ENCODE measurements at places on chromosomes 16 and 17.

- no peak for DNase-seq
Observed at GRCh38 chr17:66687570-66688284, 147.2 kb upstream of the CACNG5 start.

- no peak for DNase-seq
Observed at GRCh38 chr17:28426081-28426519, 20.1 kb upstream of the SLC46A1 start.

DNA sequence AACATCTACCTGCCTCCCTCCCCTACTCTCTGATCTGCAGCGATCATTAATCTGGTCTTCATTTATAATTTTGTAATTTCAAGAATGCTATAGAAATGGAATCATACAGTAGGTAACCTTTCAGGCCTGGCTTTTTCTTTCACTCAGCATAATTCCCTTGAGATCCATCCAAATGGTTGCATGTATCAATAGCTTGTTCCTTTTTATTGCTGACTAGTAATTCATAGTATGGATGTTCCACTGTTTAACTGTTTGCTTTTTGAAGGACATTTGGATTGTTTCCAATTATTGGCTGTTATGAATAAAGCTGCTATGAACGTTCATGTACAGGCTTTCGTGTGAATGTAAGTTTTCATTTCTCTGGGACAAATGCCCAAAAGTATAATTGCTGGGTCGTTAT, 125.2 kb downstream of the USP31 start:
- DNase-seq = no peak

- no peak for DNase-seq
Observed at GRCh38 chr16:79090966-79091365, 509.6 kb downstream of the MAF start.

GRCh38 chr17:44900894-44901293, 1.6 kb upstream of the EFTUD2 start:
- DNase-seq = no peak

DNA sequence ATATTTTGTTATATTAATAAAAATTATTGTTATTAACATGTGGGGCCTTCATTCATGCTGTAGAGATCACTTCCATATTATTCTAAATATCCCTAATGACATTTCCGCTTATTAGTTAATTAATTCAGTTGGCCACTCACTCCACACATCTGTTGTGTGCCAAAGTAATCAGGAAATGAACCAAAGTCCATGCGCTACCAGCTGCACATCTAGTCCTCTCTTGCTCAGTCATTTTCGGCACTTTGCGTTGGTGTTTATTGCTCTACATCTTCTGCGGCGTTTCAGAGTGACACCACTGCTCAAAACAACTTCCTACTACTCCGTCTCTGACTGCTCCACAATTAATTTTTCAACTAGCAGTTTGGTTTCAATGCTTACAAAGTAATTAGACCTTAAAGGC, 101.4 kb upstream of the ZFHX3 start:
- DNase-seq = no peak

DNA sequence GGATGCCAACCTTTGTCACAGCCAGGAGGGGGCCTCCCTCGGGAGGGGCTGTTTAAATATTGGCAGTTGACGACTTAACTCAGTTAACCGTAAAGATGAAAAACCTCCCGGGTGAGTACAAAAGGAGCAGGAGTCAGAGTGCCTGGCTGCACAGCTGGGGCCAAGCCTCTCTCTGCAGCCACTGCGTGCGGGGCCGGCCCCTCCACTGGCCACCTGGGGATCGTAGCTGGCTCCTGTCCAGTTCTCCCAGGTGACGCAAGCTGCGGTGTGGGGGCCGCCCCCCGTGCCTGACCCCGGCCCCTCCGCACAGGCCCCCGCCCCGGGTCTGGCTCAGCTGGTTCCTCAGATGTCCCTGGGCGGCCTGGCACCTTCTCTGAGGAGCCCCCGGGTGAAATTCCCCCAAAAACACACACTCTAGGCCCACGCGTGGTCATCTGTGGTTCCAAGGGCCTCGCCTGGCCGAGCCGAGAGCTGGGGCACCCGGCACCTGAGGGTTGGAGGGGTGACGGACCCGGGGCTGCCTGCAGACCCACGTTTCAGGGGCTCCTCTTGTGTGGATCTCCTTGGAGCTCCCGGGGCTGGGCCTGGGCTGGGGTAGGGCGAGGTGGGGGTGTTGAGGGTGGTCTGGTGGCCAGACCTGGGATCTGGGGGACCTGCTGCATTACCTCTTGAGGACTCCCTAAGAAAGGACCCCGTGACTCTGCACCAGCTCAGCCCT, 7.4 kb upstream of the CACNA1H start:
- no peak for DNase-seq

DNA sequence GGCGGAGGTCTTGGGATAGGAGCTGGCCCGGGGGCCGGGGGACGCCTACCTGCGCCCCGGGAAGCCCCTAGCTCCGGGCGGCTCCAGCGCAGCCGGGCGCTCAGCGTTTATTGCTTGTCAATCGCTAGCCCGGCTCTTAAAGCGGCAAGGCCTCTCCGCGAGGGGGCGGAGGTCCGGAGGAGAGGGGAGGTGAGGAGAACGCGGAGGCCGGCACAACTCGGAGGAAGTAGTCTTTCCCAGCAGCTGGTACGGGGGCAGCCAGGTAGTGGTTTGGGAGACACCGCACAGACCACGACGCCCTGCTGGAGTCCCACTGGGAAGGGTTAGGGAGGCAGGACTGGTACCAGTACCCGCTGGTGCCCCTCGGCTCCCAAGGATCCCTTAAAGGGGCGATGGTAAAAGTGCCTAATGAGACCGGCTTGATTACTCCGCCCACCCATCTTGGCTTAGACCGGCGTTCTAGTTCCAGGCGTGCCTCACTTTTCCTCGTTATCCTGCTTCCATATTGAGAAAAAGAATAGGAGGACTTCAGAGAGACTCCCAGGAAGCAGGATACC, at the start of gene MPP2:
Gene MPP2, minus strand, starts transcription at position 112 of the 557 bp plus-strand sequence. CDS start 3,076 bp downstream, outside the sequence.
- DNase-seq = peak; percentile 27

- no peak for DNase-seq
Observed at GRCh38 chr17:80349151-80349651, 65.8 kb upstream of the ENDOV start.

- DNase-seq = no peak
Observed at GRCh38 chr17:9959377-9959981, 54.4 kb upstream of the RCVRN start.

- DNase-seq = no peak
Observed at GRCh38 chr17:58686980-58687379, 4.9 kb downstream of the TEX14 start.

DNA sequence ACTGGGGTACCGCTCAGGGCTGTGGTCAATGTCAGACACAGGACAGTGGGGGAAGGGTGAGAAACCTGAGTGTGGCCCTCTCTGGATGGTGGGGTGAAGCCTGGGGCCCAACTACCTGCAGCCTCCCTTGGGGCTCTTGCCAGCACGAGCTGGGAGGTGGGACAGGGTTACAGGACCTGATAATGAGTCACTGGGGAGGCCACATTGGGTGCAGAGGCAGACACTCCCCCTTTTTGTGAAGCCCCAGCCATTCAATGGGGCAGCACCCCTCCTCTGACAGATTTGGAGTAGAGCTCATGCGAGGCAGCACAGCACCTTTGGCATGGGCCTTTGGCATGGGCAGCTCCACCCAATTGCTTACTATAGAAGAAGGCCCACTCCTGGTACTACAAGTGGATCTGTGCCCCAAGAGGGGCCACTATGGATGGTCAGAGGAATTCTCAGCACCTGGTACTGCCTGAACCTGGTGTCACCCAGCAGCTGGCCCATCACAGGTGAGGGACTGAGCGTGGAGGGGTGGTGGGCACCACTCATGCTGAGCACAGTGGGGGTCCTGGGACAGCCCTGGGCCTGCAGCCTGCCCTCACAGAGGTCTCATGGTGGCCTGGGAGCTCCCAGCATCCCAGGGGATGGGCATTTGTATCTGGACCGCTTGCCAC, 45.2 kb upstream of the SMPD3 start:
- DNase-seq = no peak

DNA sequence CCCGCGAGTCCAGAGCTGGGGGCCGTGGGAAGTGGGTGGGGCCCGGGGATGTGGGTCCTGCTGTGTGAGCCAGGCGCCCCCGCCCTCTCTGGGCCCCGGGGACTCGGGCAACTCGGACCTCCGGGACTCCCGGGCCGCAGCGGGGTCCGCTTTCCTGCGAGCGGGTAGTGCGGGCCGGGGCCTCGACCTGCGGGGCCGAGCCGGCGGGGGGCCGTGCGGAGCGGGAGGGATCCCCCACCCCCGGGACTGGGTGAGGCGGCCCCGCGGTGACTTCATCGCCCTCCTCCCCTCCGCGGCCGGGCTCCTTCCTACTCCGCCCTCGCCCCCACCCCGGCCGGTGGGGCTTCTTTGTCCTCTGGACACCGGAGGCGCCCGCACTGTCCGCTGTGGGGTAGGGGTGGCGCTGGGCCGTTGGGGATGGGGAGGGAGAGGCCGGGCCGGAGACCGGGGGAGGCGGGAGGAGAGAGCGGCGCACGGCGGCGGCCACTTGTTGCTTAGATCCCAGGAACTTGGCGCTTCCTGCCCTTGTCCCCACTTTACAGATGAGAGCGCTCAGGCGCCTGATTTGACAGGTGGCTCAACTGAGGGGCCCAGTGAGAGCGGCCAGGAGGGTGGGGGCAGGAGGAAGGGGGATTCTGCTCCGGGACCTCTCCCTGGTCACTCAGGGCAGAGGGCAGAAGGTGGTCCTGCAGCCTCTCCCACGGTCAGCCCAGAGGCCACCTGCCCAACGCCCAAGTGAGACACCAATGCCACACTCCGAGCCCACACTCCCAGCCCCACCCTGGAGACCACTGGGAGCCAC, 874 bp downstream of the CMTM3 start:
- no peak for DNase-seq

GRCh38 chr17:40340880-40341807, 23.4 kb downstream of the GJD3 start:
- DNase-seq = no peak

DNA sequence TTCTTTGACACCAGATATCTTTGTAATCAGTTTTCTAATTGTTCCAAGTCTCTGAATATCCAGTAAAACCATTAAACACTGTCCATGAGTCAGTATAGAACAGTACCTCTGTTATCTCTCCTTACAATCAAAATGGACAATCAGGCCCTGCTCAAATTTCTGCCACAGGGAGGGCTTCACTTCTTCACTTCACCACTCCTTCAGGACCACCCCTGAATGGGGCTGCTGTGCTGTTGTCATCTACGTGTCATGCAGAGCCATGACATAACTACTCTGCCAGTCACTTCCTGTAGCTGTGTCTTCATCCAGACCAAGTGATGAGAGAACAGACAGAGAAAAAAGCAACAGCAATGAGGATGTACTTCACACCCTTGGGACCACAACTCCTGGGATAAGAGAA, 116.9 kb downstream of the TANC2 start:
- DNase-seq = no peak

- no peak for DNase-seq
Observed at GRCh38 chr16:51057102-51057793, 93.8 kb downstream of the SALL1 start.

GRCh38 chr17:311119-311782, 41.4 kb downstream of the RPH3AL start:
- no peak for DNase-seq

DNA sequence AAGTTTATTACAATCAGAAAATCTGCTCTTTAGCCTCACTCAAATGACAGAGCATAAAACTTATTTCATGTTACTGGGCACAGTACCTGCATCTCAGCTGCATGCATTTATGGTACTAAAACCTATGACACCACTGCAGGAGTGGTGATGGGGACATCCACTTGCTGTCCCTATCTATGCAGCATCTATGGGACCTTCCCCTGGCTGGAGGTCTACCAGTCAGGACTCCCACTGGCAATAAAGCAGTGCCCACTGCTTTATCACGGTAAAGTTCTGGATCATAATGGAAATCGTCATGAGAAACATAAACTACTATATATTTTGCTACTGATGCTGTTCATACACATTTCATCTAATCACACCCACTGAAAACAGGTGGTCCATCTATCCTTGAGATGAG, 26.2 kb downstream of the NSMCE1 start:
- no peak for DNase-seq

DNA sequence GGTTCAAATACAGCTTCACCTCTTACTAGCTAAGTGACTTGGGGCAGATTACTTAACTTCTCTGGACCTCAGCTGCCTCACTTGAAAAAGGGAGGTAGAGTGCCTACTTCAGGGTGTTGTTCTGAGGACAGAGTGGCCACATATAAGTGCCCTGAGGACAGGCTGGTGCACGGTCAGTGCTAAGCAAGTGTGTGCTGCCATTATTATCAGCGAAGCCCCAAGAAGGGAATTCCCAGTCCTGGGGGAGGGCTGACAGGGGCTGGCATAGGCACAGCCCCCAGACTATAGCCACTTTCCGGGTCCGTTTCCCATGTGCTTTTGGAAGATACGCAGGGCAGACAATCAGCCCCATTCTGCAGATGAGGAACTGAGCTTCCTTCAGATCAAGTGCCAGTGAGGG, 2.5 kb downstream of the ZBTB4 start:
- no peak for DNase-seq

- DNase-seq = no peak
Observed at GRCh38 chr17:28086519-28086918, 44.0 kb downstream of the NLK start.

- DNase-seq = no peak
Observed at GRCh38 chr16:77220427-77220826, 21.2 kb downstream of the SYCE1L start.

- DNase-seq = no peak
Observed at GRCh38 chr16:80788027-80788426, 16.4 kb downstream of the CDYL2 start.

DNA sequence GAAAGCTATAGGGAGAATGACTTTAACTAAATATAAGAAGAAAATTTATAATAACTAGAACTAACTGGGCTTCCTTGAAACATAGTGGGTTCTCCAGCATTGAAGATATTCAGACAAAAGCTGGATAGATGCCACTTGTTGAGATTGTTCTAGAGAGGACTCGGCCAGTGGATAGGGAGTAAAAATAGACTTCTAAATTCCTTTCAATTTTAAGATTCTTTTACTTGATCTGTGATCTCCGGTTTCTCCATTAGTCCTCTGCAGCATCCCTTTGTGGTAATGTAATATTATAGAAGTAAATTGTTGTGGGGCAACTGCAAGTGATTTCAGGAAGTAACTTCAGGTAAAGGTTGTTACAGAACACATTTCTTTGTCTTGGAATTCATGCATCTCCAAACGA, 10.3 kb upstream of the RARA start:
- DNase-seq = no peak

- no peak for DNase-seq
Observed at GRCh38 chr17:80605326-80606066, 60.9 kb downstream of the RPTOR start.

DNA sequence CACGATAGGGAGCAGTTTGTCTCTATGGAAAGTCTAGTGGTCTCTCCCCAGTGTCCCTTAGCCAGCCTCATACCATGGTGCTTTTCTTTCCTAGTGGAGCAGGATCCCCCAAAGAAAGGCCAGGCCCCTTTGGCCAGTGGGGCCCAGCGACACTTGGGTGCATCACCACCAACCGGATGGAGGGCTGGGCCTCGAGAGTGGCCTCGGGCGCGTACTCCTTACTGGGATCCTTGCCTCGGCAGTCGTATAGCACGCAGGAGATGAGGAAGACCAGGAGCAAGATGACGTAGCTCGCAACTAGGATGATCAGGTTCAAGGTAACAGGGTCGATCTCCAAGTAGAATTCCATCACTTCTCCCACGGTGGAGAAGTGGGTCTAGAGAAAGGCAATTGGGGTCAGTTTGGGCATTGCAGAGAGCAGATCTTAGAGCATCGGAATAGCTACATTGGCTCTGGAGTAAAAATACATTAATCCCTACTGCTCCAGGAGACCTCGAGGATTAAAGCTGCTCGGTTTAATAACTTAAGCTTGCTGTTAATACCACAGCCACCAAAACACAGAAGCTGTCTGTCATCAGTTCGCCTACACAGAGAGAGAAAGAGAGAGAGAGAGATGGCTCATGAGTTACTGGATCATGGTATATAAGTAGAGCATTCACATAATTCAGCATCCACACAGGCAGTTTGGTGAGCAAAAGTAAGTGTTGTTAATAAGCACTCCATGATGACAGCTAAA, at the start of gene SMIM36:
Gene SMIM36, minus strand, starts transcription at position 467 of the 736 bp plus-strand sequence.
- DNase-seq = no peak
